Foreskin fibroblast (primary cell): ENCODE measurements at places on chromosomes 7 and 10.
A peak's percentile ranks its signal among the peaks of the same experiment; 100 is the strongest.

- DNase-seq: no peak
Measured at GRCh38 chr10:101258179-101258885, 29.1 kb upstream of the LBX1 start.

- DNase-seq: no peak
Measured at GRCh38 chr7:25565002-25565401, 336.7 kb upstream of the NPVF start.

GRCh38 chr7:157490465-157490912, 153.7 kb downstream of the DNAJB6 start:
- peak; percentile 8 for DNase-seq

DNA sequence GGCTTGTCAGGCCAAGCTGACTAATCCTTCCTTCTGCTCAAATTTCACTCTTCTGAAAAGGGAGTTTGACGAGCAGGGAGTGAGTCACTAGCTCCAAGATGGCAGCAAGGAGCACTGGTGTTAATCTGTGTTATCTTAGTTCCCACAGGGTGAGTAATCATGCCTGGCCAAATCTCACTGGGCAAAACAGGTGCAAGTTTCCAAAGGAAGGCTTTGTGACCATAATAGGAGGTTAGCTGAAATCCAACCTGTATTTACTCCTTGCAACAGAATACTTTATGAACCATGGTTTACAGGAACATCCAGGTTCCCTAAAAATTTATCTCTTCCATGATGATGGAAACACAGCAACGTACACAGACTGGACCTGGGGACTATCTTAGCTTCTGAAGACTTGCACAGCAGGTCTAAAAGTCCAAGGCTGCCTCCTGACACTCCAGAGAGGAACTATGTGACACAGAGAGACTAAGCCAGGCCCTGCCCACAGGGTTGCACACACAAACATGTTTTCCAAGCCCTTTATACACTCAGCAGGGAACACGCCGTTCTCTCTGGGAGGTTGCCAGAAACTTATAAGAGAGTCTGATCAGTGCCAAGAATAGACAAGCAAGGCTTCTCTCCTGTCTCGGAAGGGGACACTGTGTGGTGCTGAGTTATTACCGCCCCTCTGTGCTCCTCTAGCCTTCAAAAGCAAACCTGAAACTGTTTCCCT, 46.3 kb downstream of the PDK4 start:
- peak; percentile 85 for DNase-seq

DNA sequence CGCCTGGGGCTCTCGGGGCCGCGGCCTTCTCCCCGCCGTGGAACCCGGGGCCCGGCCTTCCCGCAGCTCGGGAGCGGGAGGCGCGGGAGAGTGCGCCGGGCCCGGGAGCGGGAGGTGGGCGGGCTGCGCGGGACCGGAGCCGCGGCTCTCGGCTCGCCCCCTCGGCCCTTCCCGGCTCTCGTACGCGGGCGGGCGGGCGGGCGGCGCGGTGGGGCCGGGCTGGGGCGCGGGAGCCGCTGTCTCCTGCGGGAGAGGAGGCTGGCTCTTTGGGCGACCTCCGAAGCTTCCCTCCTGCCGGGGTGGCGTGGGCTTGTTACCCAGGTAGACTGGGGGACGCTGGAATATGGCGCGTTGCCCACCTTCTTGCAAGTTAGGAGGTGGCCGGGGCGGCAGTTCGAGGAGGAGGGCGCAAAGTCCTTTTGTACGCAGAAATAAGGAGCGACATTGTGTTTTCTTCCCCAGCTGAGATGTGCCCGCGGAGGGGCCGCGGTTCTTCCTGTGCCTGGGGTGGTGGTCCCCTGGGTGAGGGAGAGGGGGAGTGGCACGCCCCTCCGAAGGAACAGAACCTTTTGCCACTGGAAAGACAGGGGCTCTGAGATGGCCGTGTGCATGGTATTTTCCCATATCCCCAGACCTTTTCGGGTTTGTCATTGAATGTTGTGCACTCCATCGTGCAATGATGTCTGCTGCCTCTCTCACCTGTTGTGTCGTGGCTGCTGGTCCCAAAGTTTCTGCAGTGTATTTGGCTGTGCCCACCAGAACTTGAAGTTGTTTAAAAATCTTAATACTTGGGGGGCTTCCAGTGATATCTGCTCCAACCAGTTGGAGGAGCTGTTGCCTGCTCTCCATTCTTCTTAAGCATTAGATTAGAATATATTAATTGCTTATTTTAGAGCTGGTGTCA, 844 bp downstream of the NRF1 start:
- peak; percentile 70 for DNase-seq

- DNase-seq: no peak
Measured at GRCh38 chr7:103346396-103346795, 1.0 kb upstream of the PSMC2 start.

DNA sequence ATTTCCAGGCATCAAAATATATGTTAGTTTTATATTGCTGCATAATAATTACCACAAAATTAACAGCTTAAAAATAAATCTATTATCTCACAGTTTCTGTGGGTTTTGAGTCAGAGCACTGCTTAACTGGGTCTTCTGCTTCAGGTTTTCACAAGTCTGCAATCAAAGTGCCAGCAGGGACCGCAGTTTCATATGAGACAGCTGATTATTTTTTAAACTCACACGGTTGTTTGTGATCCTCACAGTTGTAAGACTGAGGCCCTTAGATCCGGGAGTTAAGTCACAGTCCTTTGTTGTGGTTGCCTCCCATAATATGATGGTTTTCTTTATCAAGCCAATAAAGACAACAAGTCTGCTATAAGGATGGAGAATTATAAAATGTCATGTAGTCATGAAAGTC, 146.0 kb upstream of the ZWINT start:
- no peak for DNase-seq

GRCh38 chr7:134636008-134636449, 10.6 kb upstream of the BPGM start:
- no peak for DNase-seq

GRCh38 chr10:91627344-91628102, 5.3 kb downstream of the PPP1R3C start:
- peak; percentile 58 for DNase-seq

DNA sequence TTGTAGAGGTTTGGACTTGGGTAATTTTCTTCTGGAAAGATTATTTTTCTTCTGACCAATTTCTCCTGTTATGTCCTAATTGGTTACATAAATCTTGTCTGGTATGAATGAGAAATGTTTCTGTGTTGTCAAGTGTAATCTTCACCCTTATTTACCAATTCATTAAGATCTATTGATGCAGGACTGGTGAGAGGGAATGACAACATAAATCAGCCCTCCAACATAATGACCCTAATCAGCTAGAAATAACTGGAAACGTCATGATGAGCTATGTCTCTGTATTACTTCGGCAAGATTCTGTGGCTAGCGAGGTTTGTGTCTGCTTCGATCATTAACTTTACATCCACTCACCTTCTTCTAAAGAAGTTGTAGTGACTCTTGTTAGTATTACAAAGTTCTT, 3.5 kb downstream of the FOXP2 start:
- no peak for DNase-seq

GRCh38 chr7:96121752-96122151, 200.1 kb downstream of the SLC25A13 start:
- no peak for DNase-seq

DNA sequence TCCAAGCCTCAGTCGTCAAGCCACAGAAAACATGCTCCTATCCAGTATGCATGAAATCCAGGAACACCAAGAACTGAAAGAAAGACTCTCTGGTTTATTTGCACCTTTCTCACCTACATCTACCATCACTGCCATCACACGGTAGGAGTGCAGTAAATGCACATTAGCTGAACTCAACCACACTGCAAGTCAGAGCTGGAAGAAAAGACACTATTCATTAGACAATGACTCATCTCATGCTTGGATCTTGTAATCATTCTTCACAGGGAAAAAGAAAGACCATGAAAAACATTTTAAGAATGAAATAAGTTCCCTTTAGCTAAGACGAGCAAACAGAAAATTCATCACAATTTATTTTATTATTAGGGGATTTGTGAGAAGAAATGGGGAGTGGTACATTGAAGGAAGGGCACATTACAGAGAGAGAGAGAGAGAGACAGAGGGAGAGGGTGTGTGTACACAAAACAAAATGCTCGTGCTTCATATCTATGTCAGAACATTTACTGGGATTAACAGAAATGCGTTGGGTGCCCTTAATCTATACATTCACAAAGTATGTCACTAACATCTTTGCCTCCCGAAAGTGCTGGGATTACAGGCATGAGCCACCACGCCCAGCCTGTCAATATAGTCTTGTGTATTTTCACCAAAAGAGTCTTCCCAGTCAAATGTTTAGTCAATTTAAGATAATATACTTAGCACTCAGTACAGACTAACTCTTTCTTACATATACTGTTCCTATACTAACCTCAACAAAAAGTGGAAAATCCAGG, 324.9 kb downstream of the PARD3 start:
- peak; percentile 41 for DNase-seq

GRCh38 chr10:20494474-20494873, 402.6 kb downstream of the NEBL start:
- peak; percentile 1 for DNase-seq

- DNase-seq: peak; percentile 25
Measured at GRCh38 chr7:25068502-25069213, 56.4 kb downstream of the CYCS start.

DNA sequence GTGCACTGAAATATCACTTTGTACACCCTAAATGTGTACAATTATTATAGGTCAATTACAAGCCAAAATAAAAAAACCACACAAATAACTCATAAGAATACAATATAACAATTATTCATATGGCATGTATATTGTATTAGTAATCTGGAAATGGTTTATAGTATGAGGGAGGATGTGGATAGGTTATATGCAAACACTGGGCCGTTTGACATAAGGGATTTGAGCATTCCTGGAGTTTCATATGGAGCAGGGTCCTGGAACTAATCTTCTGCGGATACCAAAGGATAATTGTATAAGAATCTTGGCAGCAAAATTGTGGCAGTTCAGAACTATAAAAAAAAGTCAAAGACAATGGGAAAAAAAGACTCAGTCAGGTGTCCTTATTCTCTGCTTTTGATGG, 619.4 kb downstream of the CNTNAP2 start:
- no peak for DNase-seq

DNA sequence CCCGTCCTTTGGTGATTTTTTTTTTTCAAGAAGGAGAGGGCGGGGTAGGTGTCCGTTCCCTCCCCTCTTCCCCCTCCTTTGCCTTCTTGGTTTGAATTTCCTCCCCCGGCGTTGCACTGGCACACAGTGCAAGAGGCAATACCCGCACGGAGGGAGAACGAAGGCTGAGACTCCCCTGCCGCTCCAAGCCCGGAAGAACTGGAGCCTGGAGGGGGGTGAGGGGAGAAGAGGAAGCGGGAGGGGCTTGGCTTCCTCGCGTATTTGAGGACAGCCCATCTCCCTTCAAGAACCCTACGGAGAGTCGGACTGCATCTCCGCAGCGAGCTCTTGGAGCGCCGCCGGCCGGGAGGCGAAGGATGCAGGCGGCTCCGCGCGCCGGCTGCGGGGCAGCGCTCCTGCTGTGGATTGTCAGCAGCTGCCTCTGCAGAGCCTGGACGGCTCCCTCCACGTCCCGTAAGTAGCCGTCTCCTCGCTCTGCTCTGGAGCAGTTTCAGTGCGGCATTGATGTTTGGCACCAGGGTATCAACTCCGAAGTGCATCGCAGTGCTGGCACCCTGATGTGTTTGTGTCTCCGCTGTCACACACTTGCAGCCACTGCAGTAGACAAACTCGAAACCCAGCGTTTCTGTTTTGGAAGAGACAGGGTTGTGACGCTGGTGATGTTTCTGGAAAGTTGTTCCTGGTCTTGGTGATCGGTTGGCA, at the start of gene CNTNAP2:
Gene CNTNAP2, plus strand, starts transcription at position 281 of the 702 bp plus-strand sequence. Its CDS starts 76 bp downstream, at position 357.
- no peak for DNase-seq

- no peak for DNase-seq
Measured at GRCh38 chr10:132113766-132114365, 48.1 kb downstream of the JAKMIP3 start.

DNA sequence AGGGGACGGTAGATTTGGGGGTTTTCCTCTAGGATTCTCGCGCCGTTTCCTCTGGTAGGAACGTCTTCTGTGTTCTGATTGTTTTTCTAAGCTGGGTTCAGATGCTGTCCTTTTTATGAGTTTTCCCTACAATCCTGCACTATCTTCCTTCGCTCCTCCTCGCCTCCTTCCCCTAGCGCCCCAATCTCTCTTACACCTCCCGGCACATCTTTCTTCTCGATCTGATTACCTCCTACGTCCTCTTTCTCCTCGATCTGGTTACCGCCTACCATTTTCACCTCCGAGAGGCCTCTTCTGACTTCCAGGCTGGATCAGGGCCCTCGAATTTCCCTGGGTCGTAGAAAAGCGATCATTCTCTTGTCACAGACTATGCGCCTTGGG, 413 bp downstream of the BUD31 start:
- no peak for DNase-seq

DNA sequence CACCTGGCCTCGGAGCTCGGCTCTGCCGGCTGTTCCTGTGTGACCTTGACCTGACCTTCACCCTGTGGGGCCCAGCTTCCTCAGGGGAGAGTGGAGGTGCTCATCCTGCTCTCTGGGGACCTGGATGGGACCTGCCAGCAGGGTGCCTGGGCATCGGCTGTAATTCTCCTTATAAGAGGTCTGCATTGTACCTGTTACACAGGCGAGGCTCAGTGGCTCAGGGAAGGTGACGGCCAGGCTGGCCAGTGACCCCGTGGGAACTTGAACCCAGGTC, 29.0 kb downstream of the RET start:
- DNase-seq: no peak

GRCh38 chr10:51894771-51895578, 195.6 kb upstream of the CSTF2T start:
- peak; percentile 92 for DNase-seq

- peak; percentile 31 for DNase-seq
Measured at GRCh38 chr7:98687111-98687751, 70.1 kb downstream of the NPTX2 start.

GRCh38 chr7:50697748-50698147, 84.9 kb downstream of the GRB10 start:
- DNase-seq: no peak

DNA sequence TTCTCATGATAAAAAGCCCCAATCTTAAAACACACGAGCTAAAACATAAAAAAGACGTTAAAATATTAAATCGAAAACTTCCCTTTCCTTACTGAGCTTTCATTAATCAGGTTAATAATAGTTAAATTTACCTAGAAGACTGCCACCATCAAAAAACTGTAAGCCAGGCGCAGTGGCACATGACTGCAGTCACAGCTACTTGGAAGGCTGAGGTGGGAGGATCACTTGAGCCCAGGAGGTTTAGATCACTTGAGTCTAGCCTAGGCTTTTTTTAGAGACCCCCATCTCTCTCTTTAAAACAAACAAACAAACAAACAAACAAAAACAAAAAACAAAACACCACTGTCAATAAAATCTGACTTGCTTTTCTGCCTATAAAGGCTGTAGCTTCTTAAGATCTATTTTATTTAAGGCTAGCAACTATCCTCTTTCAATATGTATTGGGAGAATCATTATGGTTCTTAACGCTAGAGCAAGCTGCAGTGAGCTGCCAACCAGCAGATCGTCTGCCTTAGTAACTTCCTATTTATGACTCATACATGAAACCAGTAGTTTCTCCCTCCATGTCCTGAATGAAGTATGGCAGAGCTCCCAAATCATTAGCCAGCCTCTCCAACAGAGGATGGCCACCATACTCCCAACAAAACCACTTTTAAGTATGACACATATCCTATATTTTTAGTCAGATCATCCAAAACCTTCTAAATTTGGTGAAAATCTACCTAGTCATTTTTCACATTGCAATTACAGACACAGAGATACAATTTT, 163.7 kb downstream of the SRPK2 start:
- DNase-seq: peak; percentile 93

- no peak for DNase-seq
Measured at GRCh38 chr7:80922253-80923049, 3.6 kb upstream of the SEMA3C start.

- DNase-seq: no peak
Measured at GRCh38 chr7:50542132-50542531, 23.1 kb downstream of the DDC start.
